Fibroblast of upper back skin (primary cell): ENCODE measurements at places on chromosomes 11 and 22.

- no peak for DNase-seq
Measured at GRCh38 chr11:133318221-133318620, 214.1 kb downstream of the OPCML start.

DNA sequence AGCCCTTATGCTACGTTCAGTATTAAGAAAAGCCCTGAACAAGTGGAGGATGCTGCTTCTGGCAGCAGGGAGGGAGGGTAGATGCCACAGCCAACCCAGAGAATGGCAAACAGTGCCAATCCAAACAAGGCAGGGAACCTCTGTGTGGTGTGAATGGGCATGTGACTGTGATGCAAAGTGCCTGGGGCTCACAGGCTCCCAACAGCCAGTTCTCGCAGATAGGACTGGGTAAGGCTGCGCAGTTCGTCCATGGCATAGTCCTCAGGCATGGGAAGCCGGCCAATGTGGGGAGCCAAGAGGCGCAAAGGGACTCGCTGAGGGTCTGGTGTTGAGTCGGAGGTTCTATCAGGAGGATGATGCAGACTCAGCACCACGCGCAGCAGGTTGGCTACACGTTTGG, 4.8 kb upstream of the CHRNA10 start:
- no peak for DNase-seq

DNA sequence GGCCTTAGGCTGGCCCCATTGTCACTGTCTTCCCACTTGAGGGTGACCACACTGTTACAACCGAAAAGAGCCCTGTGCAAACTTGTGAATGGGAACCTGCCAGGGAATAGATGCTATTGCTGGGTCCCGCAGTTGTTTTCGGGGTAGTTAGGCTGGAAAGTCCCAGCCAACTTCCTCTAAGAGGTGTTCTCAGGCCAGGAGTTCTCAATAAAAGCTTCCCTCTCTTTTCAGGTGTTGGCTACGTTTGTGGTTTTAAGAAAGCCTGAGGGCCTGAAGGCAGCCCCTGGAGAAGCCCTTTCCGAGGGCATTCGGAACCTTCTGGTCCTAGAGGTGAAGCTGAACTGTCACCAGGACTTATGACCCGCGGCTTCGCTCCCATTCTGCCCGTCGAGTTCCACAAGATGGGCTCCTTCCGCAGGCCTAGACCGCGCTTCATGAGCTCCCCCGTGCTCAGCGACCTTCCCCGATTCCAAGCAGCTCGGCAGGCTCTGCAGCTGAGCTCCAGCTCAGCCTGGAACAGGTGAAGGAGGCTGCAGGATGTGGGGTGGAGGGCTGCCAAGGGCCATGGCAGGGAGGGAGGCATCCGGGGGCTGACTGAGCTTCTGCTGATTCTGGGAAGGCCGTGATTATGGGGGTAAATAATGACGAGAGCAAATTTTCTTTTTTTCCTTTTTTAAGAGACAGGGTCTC, 104.8 kb downstream of the PRR5L start:
- no peak for DNase-seq

DNA sequence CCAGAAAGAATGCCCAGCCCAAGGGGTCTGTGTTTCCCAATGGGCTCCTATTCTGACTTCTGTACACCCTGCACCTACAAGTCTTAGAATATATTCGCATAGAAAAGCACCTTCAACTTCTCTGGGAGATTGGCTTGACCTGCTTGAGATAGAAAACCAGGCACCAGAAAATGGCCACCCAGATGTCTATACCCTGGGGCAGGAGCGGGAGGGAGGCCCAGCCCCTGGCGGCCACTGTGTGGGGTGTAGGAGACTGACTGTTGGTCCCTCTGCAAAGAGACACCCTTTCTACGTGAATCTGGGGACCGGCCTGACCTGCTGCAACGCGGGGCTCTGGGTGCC, 8.5 kb downstream of the DENND6B start:
- DNase-seq = no peak

- DNase-seq = no peak
Measured at GRCh38 chr11:116078101-116078591, 573.9 kb upstream of the CADM1 start.

DNA sequence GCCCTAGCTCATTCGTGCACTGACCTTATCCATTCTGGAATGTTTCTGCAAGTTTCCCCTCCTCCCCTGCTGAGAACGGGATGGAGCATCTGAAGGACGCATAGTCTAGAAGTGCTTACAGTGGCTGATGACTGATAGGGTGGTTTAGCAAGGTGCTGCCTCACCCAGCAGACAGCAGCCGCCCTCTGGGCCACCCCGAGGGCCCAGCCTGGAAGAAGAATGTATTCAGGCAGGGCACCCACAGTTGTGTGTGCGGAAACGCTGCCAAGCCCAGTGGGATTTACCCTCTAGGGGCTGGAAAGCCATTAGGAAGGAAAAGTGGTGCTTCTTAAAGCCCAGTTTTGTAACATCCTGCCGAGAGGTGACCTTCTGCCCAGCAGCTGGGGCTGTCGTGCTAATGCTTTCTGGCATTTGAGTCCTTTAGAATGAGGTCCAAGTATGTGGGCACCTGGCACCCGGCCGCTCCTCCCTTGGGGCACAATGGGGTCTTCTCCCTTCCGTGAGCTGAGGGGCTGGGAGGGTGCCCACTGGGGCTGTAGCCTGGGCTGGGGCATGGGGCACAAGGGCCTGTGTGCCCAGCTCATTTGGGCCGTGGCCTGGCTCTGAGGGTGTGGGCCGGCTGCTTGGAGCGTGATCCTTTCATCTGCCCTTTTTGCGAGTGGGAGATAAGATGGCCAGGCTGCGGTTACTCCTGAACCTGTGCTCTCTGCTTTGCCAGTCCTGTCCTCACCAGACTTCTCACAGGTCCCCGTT, 14.4 kb downstream of the FBLN1 start:
- peak; percentile 80 for DNase-seq

GRCh38 chr11:103228807-103229206, 119.6 kb downstream of the DYNC2H1 start:
- DNase-seq = peak; percentile 30

DNA sequence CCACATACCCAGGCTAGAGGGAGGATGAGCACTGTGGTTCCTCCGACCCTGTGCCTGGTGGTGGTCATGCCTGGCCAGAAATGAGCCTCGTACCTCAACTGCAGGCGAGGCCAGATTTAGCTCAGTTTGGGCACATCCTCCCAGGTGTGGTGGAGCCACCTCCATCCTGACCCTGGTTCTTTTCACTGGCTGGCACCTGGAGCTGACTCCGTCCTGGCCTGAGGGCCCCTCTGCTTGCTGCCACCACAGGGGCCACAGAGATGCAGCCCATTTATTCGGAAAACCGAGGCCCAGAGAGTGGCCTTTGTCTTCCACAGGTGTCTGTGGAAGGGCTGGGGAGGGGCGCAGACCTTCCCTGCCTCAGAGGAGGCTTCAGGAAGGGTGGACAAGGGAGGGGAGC, 9.0 kb upstream of the ARFGAP3 start:
- DNase-seq = no peak

DNA sequence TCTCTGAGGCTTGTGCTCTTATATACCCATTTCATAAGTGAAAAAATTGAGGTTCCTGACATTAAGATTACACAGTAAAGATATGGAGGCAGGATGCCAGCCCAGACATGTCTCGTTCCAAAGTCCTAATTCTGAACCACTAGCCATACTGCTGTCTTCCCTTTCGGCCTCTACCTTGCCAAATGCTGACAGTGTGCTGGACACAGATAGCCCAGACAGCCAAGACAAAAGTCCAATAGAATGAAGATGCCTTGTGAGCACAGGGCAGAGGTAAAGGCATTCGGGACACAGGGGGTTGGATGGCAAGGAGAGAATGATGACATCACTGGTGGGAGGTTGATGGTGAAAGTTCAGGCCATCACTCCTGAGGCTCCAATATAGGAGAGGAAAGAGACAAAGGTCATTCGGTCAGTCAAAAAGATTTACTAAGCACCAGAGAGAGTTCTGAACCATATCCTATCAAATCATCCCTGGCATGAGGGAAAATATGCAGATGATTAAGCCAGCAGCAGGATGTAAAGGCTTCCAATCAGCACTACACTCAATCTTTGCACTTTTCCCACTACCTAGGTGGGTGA, 174.0 kb upstream of the MTMR2 start:
- DNase-seq = peak; percentile 58

DNA sequence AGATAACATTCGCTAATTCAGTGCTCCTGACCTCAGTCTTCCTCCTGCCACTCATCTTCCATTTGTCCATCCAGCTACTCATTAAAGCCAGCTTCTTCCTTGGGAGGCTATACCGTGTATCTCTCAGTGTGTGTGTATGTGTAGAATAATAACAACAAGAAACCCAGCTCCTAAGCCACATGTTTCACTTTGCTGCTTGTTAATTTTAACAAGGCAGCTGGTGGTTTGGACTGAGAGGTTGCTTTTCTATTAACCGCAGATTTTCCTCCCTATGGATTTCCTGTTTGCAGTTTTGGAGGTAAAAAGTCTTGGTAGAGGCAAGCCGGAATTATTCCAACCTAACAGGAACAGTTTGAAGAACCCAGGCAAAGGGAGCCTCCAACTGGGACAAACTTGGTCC, 165.0 kb downstream of the ADAMTS15 start:
- no peak for DNase-seq

- DNase-seq = no peak
Measured at GRCh38 chr11:17383461-17383860, 5.0 kb downstream of the KCNJ11 start.

- DNase-seq = peak; percentile 86
Measured at GRCh38 chr11:100810146-100810545, 123.1 kb downstream of the ARHGAP42 start.

- no peak for DNase-seq
Measured at GRCh38 chr11:116881143-116881542, 43.7 kb upstream of the APOA1 start.

GRCh38 chr22:25402160-25402500, 162.3 kb upstream of the GRK3 start:
- no peak for DNase-seq

- DNase-seq = no peak
Measured at GRCh38 chr11:102453302-102453695, 734 bp upstream of the TMEM123 start.
